ENCODE measurements at places on chromosomes 3 and 15.

GRCh38 chr15:40102897-40103858 lies 5.5 kb downstream of the BMF start:
- DNase-seq, result peak; percentile 71

DNA sequence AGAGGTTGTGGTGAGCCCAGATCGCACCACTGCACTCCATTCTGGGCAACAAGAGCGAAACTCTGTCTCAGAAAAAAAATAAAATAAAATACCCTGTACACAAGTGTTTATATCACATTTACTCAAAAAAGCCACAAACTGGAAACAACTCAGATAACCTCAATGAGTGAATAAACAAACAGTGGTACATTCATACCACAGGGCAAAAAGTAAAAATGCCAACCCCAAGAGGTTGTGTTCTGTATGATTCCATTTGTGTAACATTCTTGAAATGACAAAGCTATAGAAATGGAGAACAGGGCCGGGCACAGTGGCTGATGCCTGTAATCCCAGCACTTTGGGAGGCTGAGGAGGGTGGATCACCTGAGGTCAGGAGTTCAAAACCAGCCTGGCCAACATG lies 12.9 kb downstream of the EDC3 start:
- no peak for DNase-seq

DNA sequence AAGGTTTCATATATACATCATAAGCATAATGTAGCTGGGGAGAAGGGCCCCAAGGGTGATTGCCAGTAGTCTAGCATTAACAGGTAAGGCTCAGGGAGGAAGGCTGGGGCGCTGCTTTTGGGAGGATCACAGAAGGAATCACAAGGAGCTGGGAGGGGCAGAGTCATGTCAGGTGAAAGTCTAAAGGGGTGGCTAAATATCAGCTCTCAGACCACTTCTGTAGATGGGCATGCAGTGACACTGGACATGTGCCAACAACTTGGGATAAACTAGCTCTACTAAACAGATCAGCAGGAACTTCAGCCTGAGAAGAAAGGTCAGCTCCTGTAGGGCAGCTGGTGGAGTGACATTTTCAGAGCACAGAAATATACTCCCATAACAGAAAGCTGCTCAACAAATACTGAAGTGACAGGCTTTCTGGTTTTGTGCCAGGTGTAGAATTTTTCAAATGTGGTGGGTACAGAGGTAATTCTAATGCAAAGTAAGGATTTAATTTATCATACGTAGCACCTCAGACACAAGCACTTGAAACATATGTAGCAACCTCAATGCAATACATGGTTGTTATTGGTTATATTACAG lies 79.4 kb downstream of the PEX5L start:
- no peak for DNase-seq

DNA sequence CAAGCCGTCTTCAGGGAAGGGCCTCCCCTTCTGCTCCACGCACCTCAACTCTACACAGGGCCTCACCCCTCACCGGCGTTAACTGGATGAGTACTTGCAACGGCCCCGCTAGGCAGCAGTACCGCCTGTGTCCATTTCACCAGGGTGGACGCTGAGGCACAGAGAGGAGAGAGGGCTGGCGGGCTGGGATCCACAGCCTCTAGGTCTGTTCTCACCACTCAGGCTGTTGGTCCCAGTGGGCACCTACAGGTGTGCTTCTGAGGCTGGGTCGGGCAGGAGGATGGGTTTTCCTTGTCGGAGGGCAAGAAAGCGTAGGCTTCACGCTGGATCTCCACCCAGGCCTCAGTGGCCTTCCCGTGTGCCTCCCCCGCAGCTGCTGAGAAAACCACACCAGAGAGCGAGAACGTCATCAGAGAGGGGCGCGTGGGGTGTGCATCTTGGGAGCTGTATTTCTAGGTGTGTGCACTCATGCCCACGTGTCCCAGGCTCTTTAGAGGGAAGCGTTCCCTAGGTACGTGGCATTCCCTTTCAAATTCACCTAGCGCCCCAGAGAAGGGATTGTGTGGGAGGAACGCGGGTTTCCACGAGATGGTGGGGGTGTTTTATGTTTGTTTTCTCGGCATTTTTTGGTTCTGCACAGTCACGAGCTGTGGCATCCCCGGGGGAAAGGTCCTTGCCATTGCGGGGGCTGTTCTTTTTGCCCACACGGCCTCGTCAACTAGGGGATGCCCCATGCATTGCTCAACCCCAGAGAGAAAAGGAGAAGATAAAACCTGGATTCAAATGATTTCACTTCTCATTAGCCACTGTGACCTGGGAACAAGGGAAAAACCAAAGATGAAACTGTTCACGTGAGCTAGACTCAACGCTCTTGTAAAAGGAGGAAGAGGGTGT lies 67.7 kb downstream of the MGLL start:
- no peak for DNase-seq

DNA sequence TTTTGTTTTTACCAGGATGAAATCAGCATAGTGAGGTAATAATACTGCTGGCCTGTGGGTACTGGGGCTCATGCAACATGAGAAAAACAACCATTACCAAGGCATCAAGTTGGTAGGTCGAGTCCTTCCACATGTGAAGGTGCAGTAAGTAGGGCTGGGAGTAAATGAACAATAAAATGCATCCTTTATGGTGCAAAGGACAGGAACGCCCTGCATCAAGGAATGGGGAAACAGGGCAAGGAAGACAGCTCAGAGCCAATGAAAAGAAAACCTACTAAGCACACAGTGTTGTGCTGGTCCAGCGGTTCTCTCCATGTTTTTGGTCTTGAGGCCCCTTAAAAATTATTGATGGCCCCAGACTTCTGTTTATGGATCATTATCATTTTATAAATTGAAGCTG lies 168.5 kb upstream of the TPM1 start:
- DNase-seq, result no peak

- peak; percentile 86 for DNase-seq
Observed at GRCh38 chr15:92820236-92821021, 79.7 kb upstream of the CHD2 start.

DNA sequence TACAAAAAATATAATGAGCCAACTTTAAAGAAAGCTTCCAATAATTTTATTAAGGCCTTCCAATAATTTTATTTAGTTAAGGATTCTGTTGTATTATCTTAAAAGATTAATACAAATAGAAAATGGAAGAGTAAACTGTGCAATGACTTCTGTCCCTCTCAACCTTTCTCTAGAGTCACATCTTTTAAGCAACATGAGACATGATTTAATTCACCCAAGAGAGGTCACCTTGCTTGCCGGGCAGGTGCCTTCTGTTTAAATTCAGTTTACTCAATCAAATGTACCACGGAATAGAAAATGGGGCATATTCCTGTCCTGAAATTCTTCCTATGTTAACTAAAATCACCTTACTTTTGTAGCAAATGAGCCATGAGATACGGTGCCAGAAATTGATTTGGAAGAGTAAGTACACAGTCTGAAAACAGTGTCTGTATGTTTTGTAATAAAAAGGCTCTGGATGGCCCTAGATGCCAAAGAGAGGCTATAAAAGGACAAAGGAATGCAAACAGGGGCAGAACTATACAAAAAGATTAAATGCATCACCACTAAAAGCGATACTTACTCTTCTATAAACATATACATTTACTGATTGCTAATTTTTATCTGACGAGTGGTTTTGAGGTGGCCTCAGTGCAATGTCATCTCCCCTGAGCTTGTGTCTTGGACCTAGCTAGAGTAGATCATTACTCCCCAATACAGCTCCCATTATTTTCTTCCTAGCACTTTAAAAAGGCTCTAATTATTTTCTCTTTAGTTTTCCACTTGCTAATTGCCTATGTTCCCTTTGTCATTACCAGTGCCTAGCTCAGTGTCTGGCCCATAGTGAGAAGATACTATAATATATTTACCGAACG lies 134.0 kb downstream of the FHIT start:
- DNase-seq, result no peak

DNA sequence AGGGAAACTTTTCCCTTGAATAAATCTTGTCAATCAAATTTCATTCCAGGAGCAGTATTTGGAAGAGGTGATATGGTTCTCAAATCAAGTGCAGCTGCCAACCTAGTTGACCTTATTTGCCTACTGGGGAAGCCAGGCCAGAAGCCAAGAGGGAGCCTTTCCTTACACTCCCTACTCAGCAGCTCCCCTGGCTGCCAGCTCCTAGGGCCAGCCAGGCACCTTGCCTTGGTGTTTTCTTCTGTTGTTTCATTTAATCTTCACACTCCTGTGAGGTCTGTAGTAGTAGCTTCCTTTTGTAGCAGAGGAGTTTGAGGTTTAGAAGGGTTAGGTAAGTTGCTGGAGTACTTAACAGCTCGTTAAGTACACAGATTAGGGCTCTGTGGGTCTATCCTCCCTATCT lies 22.6 kb downstream of the MKRN2OS start:
- DNase-seq, result no peak

- DNase-seq, result no peak
Observed at GRCh38 chr15:54998661-54999060, 198.1 kb downstream of the RSL24D1 start.

DNA sequence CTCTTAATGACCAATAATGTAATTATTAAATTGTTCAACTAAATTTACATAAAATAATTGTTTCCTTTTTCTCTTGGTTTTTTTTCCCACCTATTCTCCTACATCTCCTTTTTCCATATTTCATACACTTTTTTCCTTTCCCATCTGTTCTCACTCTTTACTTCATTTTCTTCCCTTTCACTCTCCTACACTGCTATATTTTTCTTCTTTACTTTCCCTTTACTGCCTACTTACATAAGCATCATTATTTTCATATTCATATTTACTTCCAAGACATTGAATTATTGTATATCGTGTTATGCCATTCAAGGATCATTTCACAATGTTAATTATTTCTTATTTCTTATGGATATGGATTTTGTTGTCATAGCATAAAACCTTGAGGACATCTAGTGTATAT lies 1275.6 kb downstream of the NSUN3 start:
- no peak for DNase-seq

DNA sequence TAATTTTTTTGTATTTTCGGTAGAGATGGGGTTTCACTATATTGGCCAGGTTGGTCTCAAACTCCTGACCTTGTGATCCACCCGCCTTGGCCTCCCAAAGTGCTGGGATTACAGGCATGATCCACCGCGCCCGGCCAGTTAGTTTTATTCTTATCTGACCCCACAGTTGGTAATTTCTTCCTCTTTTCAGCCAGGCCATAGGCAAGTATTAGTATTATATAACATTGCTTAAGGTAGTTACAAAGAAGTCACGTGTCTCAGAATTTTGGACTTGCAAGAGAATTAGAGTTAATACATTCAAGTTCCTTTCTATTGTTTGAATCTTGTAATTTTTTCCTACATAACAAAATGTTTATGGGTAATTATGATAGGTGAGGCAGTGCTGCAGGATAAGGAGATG lies 334.8 kb downstream of the LPP start:
- no peak for DNase-seq

DNA sequence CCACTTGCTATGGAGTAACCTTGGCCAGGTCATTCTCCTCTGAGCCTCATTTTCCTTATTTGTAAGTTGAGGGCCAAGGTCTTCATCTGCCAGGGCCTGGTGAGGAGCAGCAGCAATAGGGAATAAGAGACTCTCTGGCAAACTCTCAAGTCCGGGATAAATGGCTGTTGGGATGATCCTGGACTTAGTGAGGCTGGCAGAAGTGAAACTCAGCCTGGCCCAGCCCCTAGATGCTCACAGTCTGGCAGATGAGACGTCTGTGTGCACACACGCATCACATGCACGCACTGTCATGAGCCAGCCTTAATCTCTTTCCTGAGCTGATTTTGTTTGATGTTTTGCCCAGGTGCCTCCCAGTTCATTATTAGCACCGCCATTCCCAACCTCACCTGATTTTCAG lies 26.8 kb downstream of the SLC6A6 start:
- DNase-seq, result no peak

Measured in fibroblast of the aortic adventitia (primary cell).